ENCODE measurements at places on chromosomes 11 and 22. TPM values are rescaled to one million over a fixed set of nuclear protein-coding genes. Genes with fewer than 3 reads are reported as not detected.
A peak's percentile ranks its signal among the peaks of the same experiment; 100 is the strongest.

DNA sequence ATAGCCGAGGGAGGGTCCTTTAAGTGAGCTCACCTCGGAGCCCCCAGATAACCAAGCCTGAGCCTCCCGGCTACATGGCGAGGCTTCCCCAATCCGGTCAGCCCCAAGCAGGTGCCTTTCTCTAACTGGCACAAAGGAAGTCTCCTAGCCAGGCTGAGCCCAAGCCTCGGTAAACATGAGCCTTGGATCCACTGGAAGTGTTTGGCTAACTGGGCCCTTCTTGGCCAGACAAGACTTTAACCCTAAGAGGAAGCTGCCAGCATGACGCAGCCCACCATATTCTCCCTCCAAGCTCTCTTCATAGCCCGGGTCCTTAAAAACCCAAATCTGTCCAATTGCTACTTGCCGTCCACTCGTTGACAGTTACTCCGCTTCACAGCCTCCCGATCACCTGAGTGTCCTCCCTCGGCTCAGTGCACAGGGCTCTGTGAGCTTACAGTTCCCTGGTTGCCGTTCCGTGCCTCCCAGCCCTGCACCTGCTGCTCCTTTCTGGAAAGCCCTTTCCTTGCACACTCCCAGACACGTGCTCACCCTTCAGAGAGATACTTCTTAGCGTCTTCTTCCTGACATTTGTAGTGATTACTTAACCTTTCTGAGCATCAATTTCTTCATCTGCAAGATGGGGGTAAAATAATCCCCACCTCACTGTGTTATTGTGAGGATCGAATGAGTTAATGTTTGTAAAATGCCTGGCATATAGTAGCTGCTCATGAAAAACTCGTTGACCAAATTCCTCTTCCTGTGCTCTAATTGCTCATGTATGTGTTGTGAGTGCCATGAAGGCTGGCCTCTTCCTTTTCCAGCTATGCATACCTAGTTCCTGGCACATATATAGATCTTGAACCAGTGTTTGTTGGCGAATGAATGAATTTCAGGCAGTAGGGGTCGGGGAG is 25.6 kb downstream of the TXN2 start:
- no peak for DNase-seq
- peak overlapping the region; percentile 69 for H3K4me3 ChIP-seq
- peaks cover 19% of the 10 kb centered on the region for H3K4me1 ChIP-seq
- H3K27ac ChIP-seq, result peak overlapping the region; percentile 87
- H3K27me3 ChIP-seq, result no peaks in the 10 kb centered on the region
- H3K36me3 ChIP-seq, result no peaks in the 10 kb centered on the region

- H3K27ac ChIP-seq, result no peak overlapping the region
- no peak overlapping the region for H3K4me3 ChIP-seq
- H3K27me3 ChIP-seq, result no peaks in the 10 kb centered on the region
- no peak for DNase-seq
These were observed 137.1 kb downstream of the TRPC6 start for GRCh38 chr11:101446726-101447125.

- H3K27ac ChIP-seq, result no peak overlapping the region
- no peak overlapping the region for H3K4me3 ChIP-seq
- H3K36me3 ChIP-seq, result no peaks in the 10 kb centered on the region
- H3K4me1 ChIP-seq, result peaks cover 28% of the 10 kb centered on the region
- no peaks in the 10 kb centered on the region for H3K27me3 ChIP-seq
- DNase-seq, result no peak
These were observed 68.3 kb downstream of the NFAM1 start for GRCh38 chr22:42363892-42364291.

GRCh38 chr11:36447947-36448346 is 62.1 kb downstream of the TRAF6 start:
- no peaks in the 10 kb centered on the region for H3K27me3 ChIP-seq
- no peak overlapping the region for H3K4me3 ChIP-seq
- H3K27ac ChIP-seq, result no peak overlapping the region
- peaks cover 20% of the 10 kb centered on the region for H3K4me1 ChIP-seq
- no peaks in the 10 kb centered on the region for H3K36me3 ChIP-seq
- DNase-seq, result no peak

DNA sequence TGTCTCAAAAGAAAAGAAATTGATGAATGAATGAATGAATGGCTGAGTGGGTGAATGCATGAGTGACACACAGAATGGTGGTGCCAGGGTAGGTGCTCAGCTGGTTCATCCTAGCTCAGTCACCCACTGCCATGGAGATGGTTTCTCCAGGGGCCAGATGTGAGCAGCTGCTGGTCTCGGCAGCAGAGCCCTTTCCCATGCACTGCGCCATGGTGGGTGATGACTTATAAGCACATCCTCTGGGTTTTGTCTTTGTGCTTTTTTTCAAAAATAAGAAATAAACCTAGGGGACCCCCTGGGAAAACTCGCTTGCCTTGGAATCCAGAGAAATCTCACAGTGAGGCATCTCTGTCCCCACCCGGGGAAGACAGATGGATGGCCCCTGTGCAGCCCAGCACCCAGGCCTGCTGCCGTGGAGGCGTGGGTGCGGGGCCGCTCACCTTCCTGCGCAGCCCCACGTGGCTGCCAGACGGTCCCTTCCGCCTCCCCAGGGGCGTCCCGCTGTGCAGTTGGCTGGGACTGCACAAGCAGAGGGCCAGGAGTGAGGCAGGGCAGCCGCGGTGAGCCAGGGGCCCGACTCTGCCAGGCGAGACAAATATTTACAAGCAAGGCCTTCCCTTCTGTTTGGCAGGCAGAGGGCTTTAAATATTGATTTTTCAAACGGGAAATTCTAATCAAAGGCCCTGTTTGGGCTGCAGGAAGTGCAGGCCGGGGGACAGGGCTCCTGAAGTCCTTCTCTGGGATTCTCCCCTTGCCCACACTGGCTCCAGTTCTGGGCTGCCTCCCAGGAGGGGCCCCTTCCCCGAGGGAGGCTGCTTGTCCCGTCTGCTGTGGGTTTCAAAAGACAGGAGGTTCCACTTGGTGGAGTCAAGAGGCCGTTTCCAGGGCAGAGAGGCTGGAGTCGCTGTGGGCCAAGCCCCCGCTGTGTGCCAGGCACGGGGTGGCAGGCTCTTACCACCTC is 24.3 kb downstream of the MPPED1 start:
- no peak for DNase-seq
- H3K27me3 ChIP-seq, result no peaks in the 10 kb centered on the region
- no peak overlapping the region for H3K27ac ChIP-seq
- H3K36me3 ChIP-seq, result no peaks in the 10 kb centered on the region
- no peak overlapping the region for H3K4me3 ChIP-seq

DNA sequence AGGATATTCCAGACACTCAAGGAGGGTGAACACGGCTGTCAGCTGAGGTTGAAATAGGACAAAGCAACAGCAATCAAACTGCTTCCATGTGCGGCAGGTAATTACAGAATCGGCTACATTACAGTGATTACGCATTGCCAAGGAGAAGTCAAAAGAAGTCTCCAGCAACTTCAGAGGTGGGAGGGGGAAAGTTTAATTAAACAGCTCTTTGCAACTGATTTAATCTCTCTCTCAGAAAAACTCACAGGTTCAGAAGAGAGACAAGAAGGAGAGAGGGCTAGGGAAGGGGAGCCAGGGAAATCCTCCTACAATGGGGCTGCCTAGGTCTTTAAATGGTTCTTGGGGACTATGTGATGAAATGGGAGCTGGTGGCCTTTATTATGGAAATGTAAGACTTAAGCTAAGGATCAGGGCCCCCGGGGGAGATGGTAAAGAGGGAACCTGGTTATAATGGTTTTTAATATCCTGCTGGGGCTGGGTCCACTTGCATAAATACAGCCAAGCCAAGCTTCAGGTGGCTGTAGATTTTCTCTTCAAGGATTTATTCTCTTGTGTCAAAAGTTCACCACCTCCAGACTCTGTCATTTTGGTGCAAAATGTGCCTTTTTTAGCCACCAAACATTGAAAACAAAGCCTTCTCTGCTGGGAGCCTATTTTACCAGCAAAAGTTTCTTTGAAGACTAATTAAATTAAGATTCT is 354.7 kb upstream of the NARS2 start:
- no peaks in the 10 kb centered on the region for H3K4me1 ChIP-seq
- no peaks in the 10 kb centered on the region for H3K27me3 ChIP-seq
- H3K36me3 ChIP-seq, result no peaks in the 10 kb centered on the region
- no peak overlapping the region for H3K4me3 ChIP-seq
- DNase-seq, result no peak

- H3K4me3 ChIP-seq, result no peak overlapping the region
- H3K27ac ChIP-seq, result no peak overlapping the region
- no peaks in the 10 kb centered on the region for H3K27me3 ChIP-seq
- no peak for DNase-seq
These were observed 85.7 kb downstream of the DSCAML1 start for GRCh38 chr11:117711331-117711730.

GRCh38 chr22:19597399-19597735 is 73.2 kb upstream of the CLDN5 start:
- DNase-seq, result no peak
- no peak overlapping the region for H3K4me3 ChIP-seq
- no peaks in the 10 kb centered on the region for H3K36me3 ChIP-seq
- no peaks in the 10 kb centered on the region for H3K4me1 ChIP-seq
- no peaks in the 10 kb centered on the region for H3K27me3 ChIP-seq
- H3K27ac ChIP-seq, result no peak overlapping the region

DNA sequence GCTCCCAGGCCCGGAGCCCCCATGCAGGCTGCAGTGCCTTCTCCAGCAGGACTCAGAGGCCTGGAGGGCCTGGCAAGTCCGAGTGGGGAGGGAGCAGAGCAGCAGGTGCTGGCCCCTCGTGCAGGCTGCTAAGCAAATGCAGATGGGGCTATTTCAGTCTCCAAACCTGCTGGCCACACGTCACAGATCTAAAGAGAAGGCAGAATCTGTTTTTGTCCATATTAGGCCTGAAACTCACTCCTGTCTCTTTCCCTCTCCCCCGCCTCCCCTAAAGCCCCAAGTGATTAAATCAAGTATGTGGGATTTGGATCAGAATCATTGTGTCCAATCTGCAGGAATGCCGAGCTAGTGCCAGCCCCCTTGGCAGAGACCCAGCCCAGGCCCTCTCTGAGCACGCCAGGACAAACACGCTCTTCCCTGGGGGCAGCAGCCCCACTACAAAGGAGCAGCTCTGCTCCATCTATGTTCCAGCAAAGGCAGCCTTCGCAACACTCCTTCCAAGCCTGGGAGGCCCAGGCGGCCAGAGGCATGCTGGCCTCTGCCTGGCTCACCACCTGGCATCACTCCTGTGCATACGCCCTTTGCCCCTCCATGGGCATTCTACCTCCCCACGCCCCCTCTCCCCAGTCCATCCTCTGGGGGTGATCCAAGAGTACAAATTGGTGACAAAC is 26.5 kb downstream of the RPL27A start:
- H3K4me1 ChIP-seq, result peaks cover 37% of the 10 kb centered on the region
- H3K4me3 ChIP-seq, result no peak overlapping the region
- peak overlapping the region; percentile 90 for H3K27ac ChIP-seq
- H3K36me3 ChIP-seq, result no peaks in the 10 kb centered on the region

GRCh38 chr22:37016134-37016910 is 2.9 kb downstream of the TST start:
- H3K27me3 ChIP-seq, result no peaks in the 10 kb centered on the region
- DNase-seq, result peak; percentile 30
- H3K4me1 ChIP-seq, result peaks cover 18% of the 10 kb centered on the region
- no peaks in the 10 kb centered on the region for H3K36me3 ChIP-seq
- H3K4me3 ChIP-seq, result no peak overlapping the region

C11orf16 gene
- 1.4 TPM for total RNA-seq

FGF3 gene
- not detected for total RNA-seq

RAPSN gene
- total RNA-seq, result 0.19 TPM

ILK gene
- total RNA-seq, result 79.1 TPM

MAPK1 gene
- total RNA-seq, result 90.2 TPM

RAB36 gene
- total RNA-seq, result 7.4 TPM
